ENCODE measurements at places on chromosomes 5 and 9.

DNA sequence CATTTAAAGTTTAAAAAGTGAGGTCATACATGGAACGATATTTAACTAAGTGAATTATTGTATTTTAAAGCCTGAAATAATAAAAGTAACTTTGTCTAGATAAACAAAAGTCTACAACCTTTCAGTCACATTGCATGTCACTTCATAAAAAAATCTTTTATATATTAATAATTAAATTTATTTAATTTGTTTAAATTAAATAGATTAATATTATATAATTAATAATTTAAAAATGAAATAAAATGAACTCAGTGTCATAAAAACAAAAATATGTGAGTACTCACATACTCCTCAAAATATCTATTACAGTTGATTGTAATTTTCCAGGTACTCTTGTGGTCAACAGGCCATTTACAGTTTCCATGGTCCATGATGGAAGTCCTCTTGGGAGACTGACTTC is 11.2 kb downstream of the GABRG2 start:
- no peak for DNase-seq
- H3K36me3 ChIP-seq = no peaks in the 10 kb centered on the region
- no peak overlapping the region for H3K4me3 ChIP-seq
- no peaks in the 10 kb centered on the region for H3K27me3 ChIP-seq
- H3K4me1 ChIP-seq = no peaks in the 10 kb centered on the region

DNA sequence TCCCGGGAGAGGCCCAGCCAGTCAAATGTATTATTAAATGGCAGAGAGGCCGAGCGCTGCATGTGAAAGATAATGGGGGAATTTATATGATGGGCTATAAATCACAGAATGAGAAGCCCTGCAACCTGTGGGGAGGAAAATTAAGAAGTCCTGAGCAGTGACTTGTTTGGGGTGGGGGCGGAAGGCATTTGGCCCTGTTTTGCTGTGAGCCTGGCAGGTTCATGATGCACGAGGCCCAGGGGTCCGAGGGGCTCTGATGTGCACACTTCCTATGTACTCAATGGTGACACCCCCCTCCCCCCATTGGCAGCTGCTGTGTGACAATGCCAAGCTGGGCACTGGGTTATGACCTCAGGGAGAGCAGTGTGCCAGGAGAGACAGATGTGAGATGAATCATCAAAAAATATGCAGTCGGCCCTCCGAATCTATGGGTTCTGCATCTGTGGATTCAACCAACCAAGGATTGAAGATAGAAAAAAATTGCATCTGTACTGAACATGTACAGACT is 13.7 kb upstream of the DAB2IP start:
- no peak overlapping the region for H3K4me3 ChIP-seq
- H3K27me3 ChIP-seq = no peaks in the 10 kb centered on the region
- no peak for DNase-seq
- no peak overlapping the region for H3K27ac ChIP-seq
- H3K36me3 ChIP-seq = no peaks in the 10 kb centered on the region

GRCh38 chr5:80192507-80193241 is 63.2 kb downstream of the SERINC5 start:
- peak overlapping the region; percentile 60 for H3K27ac ChIP-seq
- no peaks in the 10 kb centered on the region for H3K36me3 ChIP-seq
- H3K4me1 ChIP-seq = peaks cover 21% of the 10 kb centered on the region
- H3K4me3 ChIP-seq = no peak overlapping the region
- no peak for DNase-seq

- no peak overlapping the region for H3K27ac ChIP-seq
- DNase-seq = no peak
- no peaks in the 10 kb centered on the region for H3K36me3 ChIP-seq
- H3K4me1 ChIP-seq = no peaks in the 10 kb centered on the region
- no peaks in the 10 kb centered on the region for H3K27me3 ChIP-seq
- no peak overlapping the region for H3K4me3 ChIP-seq
These were observed 499.1 kb upstream of the NUDT12 start for GRCh38 chr5:104061707-104062106.

GRCh38 chr5:39256477-39257235 is 37.3 kb upstream of the FYB1 start:
- H3K4me3 ChIP-seq = no peak overlapping the region
- no peak overlapping the region for H3K27ac ChIP-seq
- no peak for DNase-seq
- no peaks in the 10 kb centered on the region for H3K4me1 ChIP-seq
- no peaks in the 10 kb centered on the region for H3K36me3 ChIP-seq
- H3K27me3 ChIP-seq = no peaks in the 10 kb centered on the region

- H3K27me3 ChIP-seq = no peaks in the 10 kb centered on the region
- H3K36me3 ChIP-seq = no peaks in the 10 kb centered on the region
- no peak for DNase-seq
- no peaks in the 10 kb centered on the region for H3K4me1 ChIP-seq
- H3K4me3 ChIP-seq = no peak overlapping the region
These were observed 279.0 kb downstream of the GLIS3 start for GRCh38 chr9:4020755-4021296.

GRCh38 chr9:137391411-137391754 is 31.6 kb downstream of the EXD3 start:
- DNase-seq = no peak
- H3K27me3 ChIP-seq = no peaks in the 10 kb centered on the region
- H3K4me3 ChIP-seq = no peak overlapping the region
- no peaks in the 10 kb centered on the region for H3K4me1 ChIP-seq
- H3K27ac ChIP-seq = peak overlapping the region; percentile 82

GRCh38 chr9:2984491-2984890 is 140.6 kb upstream of the PUM3 start:
- no peaks in the 10 kb centered on the region for H3K27me3 ChIP-seq
- H3K27ac ChIP-seq = no peak overlapping the region
- H3K4me3 ChIP-seq = no peak overlapping the region
- no peaks in the 10 kb centered on the region for H3K36me3 ChIP-seq
- no peaks in the 10 kb centered on the region for H3K4me1 ChIP-seq
- no peak for DNase-seq

DNA sequence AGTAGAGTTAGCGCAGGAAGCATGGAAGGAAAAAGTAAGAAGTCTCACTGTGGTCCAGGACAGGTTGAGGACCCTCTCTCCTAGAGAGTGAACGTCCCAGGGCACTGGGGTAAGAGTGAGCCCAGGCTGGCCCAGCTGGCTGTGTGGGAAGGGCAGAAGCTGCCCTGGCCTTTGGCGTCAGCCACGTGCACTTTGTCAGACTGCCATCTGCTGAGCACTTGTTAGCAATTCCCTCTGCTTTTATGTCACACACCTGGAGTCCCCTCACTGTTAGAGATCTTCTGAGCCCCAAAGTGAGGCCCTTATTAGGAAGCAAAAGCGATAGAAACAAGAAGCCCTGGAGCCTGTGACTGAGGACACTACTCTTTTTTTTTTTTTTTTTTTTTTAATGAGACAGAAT is 79.1 kb downstream of the UGCG start:
- H3K4me1 ChIP-seq = no peaks in the 10 kb centered on the region
- no peak overlapping the region for H3K27ac ChIP-seq
- no peak overlapping the region for H3K4me3 ChIP-seq
- no peaks in the 10 kb centered on the region for H3K36me3 ChIP-seq
- H3K27me3 ChIP-seq = no peaks in the 10 kb centered on the region
- DNase-seq = no peak

DNA sequence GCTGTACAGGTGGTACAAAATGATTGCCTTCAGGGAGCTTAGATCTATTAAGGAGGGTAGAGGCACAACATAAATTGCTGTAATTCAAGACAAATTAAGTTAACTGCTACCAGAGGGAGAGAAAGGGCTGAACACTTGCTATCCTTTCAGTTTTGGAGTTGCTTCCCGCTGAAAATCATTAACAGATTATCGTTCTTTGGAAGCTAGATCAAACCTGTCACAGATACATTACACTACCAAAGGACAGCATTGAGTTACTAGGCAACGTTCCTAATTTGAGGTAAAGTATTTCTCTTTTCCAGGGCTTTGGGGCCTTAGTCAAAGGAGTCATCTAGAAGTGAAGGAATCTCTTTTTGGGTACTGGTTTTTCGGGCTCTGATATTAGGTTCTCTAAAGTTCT is 84.7 kb upstream of the DHFR start:
- H3K27ac ChIP-seq = no peak overlapping the region
- no peaks in the 10 kb centered on the region for H3K36me3 ChIP-seq

- DNase-seq = no peak
- H3K4me3 ChIP-seq = no peak overlapping the region
- no peaks in the 10 kb centered on the region for H3K36me3 ChIP-seq
- H3K27me3 ChIP-seq = no peaks in the 10 kb centered on the region
These were observed 29.6 kb upstream of the CXCL14 start for GRCh38 chr5:135608361-135608760.

- H3K4me1 ChIP-seq = peaks cover 8% of the 10 kb centered on the region
- H3K27me3 ChIP-seq = no peaks in the 10 kb centered on the region
- no peaks in the 10 kb centered on the region for H3K36me3 ChIP-seq
- no peak for DNase-seq
These were observed 739 bp downstream of the CARD9 start for GRCh38 chr9:136372561-136373299.

GRCh38 chr5:61304590-61305381 is 27.3 kb upstream of the ZSWIM6 start:
- H3K4me3 ChIP-seq = no peak overlapping the region
- no peak overlapping the region for H3K27ac ChIP-seq
- peaks cover 6% of the 10 kb centered on the region for H3K4me1 ChIP-seq
- DNase-seq = no peak
- no peaks in the 10 kb centered on the region for H3K36me3 ChIP-seq

- no peaks in the 10 kb centered on the region for H3K36me3 ChIP-seq
- no peak overlapping the region for H3K27ac ChIP-seq
- no peaks in the 10 kb centered on the region for H3K27me3 ChIP-seq
These were observed 62.4 kb downstream of the NDST1 start for GRCh38 chr5:150570333-150570732.

GRCh38 chr9:72537011-72537545 is 15.7 kb downstream of the TMC1 start:
- H3K27ac ChIP-seq = no peak overlapping the region
- H3K4me1 ChIP-seq = peaks cover 7% of the 10 kb centered on the region
- H3K27me3 ChIP-seq = no peaks in the 10 kb centered on the region
- DNase-seq = no peak
- H3K4me3 ChIP-seq = no peak overlapping the region

DNA sequence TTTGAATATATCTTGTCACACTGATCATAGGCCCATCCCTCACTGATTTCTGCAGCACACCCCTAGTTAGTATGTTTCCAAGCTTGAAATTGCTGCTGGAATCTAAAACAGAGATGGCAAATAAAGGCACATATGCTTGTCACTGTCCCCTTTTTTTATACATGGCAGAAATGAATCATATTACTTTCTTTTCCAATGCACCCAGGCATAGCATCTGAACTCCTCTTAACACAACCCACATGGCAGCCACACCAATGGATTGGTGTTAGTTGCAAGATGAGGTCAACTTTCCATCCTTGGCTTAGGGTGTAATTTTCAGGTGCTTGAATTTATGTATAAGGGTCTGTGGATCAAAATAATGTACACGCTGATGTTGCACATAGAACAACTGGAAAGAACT is 473.8 kb upstream of the ZNF608 start:
- no peak overlapping the region for H3K4me3 ChIP-seq
- DNase-seq = no peak
- H3K27ac ChIP-seq = no peak overlapping the region
- H3K27me3 ChIP-seq = no peaks in the 10 kb centered on the region

DNA sequence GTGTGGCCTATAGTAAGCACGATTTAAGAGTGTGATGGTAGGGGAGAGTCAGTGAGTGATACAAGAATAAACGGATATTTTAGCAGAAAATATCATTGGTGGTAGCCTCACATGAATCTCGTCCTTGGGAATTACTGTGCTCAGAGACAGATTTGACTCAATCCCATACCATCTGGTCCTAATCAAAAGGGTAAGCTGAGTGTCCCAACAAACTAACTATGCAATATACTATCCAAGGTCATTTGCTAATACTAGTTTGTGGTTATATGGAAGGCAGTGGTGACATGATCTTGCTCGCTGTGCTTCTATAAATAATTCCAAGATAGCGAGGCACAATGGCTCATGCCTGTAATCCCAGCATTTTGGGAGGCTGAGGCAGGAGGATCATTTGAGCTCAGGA is 103.2 kb downstream of the TRPM6 start:
- H3K4me1 ChIP-seq = no peaks in the 10 kb centered on the region
- H3K27ac ChIP-seq = no peak overlapping the region
- DNase-seq = no peak

- H3K36me3 ChIP-seq = no peaks in the 10 kb centered on the region
- H3K27ac ChIP-seq = no peak overlapping the region
- no peak for DNase-seq
These were observed 231.0 kb downstream of the CDK5RAP2 start for GRCh38 chr9:120348951-120349429.

DNA sequence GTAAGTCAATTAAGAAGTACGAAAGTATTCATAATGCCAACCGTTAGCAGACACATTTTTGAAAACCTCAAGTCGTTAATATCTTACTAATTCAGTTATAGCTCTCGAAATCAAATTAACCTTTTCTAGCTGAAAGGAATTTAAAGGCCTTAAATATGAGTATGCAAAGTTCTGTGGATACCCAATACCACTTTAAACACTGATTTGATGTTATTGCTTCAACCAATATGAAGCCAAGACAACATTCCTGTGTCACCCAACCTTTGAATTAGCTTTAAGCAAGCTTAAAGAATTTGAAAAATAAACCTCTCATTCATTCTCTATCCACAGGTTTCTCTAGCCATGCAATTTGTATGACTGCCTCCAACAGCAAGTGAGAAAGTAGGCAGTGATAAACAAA is 204.5 kb downstream of the MCTP1 start:
- no peaks in the 10 kb centered on the region for H3K27me3 ChIP-seq
- DNase-seq = no peak
- no peaks in the 10 kb centered on the region for H3K36me3 ChIP-seq
- H3K4me3 ChIP-seq = peak overlapping the region; percentile 26
- no peak overlapping the region for H3K27ac ChIP-seq

- H3K4me1 ChIP-seq = no peaks in the 10 kb centered on the region
- H3K27me3 ChIP-seq = no peaks in the 10 kb centered on the region
- H3K27ac ChIP-seq = no peak overlapping the region
- H3K36me3 ChIP-seq = no peaks in the 10 kb centered on the region
- no peak for DNase-seq
- H3K4me3 ChIP-seq = no peak overlapping the region
These were observed 153.1 kb upstream of the KLF9 start for GRCh38 chr9:70567511-70567910.

GRCh38 chr9:127451858-127452656 is 747 bp downstream of the LRSAM1 start:
- DNase-seq = peak; percentile 63
- peaks cover 5% of the 10 kb centered on the region for H3K4me1 ChIP-seq
- H3K27ac ChIP-seq = peak overlapping the region; percentile 96
- no peaks in the 10 kb centered on the region for H3K27me3 ChIP-seq
- H3K36me3 ChIP-seq = peaks cover 4% of the 10 kb centered on the region

DNA sequence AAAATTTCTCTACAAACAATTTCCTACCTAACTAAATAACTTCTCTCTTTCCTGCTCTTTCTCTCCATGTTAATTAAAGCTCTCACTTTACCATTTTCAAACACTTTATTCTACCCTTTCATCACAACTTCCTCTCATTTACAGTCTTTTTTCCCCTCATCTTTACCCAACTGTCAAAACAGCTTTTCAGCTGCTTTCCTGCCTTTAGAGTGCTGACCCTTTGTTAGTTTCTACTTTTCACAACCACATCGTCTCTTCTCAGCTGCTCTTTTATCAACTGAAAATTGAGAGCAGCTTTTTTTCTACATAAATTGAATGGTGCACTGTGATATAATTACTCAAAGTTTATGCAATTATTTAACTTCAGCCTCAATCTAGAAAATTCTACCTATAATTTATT is 3.1 kb upstream of the HOMER1 start:
- no peaks in the 10 kb centered on the region for H3K27me3 ChIP-seq
- H3K27ac ChIP-seq = no peak overlapping the region
- no peaks in the 10 kb centered on the region for H3K4me1 ChIP-seq
- no peak for DNase-seq
- no peaks in the 10 kb centered on the region for H3K36me3 ChIP-seq

- H3K27me3 ChIP-seq = no peaks in the 10 kb centered on the region
- H3K4me1 ChIP-seq = no peaks in the 10 kb centered on the region
- H3K27ac ChIP-seq = no peak overlapping the region
- DNase-seq = no peak
These were observed 787.4 kb upstream of the RGMB start for GRCh38 chr5:97986069-97986468.

Data from breast epithelium (tissue), 4 donors.